Stimulated activated naive CD8-positive, alpha-beta T cell treated with anti-CD3 and anti-CD28 coated beads, Interleukin-15, amount 100 ng/mL, for 72 hours (primary cell): ENCODE measurements at places on chromosomes 7 and 10.

- DNase-seq = no peak
Measured at GRCh38 chr10:101285519-101286070, 56.3 kb upstream of the LBX1 start.

DNA sequence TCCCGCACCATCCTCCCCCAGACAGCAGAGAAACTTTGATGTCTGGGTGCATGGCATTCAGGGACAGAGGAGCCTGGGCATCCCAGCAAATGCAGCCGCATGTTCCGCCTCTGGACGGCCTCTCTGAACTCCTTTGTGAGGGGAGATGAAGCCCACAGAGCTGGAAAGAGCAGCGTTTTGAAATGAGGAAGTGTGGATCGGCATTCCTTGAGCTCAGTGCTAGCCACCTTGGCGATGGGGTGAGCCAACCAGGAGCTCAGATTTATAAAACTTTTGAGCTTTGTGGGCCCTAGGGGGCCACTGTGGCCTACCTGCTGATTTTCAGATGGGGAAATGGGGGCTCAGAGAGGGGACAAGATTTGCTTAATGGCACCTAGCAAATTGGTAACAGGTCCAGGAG is 126.4 kb upstream of the TCF7L2 start:
- DNase-seq = no peak

- DNase-seq = no peak
Measured at GRCh38 chr7:140292438-140292837, 105.9 kb downstream of the SLC37A3 start.

DNA sequence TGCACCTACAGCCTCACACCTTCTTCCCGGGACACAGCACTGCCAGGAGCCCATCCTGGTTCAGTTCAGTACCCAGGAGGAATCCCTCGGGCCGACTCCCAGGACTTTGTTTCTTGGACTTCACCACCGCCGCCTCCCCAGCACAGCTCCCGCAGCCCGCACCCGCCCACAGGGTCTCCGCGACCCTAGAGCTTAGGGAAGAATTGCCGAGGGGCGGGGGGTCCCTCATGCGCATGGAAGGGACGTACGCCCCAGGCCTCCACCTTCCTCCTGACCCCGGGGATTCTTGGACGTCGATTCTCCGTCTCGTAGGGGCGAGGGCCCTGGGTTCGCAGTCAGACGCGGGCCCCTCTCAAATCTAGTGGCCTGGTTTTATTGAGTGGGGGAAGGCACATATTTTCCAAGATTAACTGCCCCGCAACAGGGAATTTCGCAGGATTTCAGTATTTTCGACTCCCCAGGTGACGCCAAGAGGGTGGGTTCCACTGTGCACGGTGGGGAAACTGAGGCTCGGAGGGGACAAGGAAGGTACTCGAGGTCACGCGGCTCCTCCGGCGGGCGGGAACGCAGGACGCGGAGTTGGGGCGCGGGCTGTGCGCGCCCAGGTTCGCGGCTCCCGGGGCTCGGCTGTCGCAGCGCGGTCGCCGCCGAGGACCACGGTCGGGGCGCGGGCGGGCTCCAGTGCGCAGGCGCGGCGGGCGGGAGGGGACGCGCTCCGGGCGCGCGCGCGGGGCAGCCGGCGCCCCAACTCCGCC is at the start of gene ADCY1:
Gene ADCY1, plus strand, starts transcription at position 708 of the 755 bp plus-strand sequence. CDS start 176 bp downstream, outside the sequence.
- no peak for DNase-seq

- no peak for DNase-seq
Measured at GRCh38 chr10:11080564-11080984, 62.9 kb downstream of the CELF2 start.

DNA sequence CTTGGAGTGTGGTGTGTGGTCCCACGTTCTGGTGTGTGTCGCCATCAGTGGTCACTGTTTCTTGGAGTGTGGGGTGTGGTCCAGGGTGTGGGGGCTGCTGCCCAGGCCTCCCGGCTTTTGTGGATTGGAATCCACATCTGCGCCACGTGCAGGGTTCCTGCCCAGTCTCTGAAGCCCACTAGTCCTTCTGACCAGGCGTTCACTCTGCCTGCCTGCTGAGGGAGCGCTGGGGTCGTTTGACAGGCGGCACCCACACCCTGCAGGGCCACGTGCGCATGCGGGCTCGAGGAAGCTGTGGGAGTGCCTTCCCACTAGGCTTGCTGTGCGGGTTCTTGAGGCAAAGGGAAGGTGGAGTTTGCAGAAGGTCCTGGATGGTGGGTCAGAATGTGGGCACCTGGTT is 51.4 kb downstream of the INPP5A start:
- DNase-seq = no peak

- no peak for DNase-seq
Measured at GRCh38 chr10:118101501-118101900, 54.8 kb upstream of the RAB11FIP2 start.

GRCh38 chr7:16581286-16581685 is 54.7 kb downstream of the LRRC72 start:
- DNase-seq = no peak

- DNase-seq = no peak
Measured at GRCh38 chr10:49381111-49381900, 14.6 kb downstream of the DRGX start.

GRCh38 chr7:7109934-7110333 is 72.4 kb upstream of the C1GALT1 start:
- no peak for DNase-seq

DNA sequence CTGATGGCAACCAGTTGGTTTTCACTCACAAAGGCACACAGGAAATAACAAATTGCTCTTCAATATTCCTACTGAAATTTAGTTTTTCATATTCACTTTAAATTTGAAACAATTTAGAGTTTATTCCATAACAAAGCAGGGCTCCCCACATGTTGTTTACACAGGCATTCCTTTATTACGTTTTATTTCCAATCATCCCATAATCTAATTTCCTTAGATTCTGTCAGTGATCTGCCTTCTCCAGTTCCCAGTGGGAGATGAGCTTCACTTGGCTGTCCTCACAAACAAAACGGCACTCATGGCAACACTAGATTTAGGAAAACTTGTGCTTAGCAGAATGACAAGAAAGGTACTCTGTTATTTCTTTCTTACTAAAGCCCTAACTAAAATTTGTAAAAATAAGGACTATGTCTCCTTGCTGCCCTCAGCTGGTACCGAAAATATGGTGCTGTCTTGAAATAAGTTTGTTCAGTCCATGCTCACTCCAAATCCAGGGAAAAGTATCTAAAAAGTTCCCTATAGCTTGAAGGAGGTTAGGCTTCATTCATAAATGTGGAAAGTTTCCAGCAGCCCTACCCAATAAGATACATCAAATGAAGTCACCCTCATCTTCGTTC is 23.0 kb downstream of the PHYH start:
- no peak for DNase-seq

DNA sequence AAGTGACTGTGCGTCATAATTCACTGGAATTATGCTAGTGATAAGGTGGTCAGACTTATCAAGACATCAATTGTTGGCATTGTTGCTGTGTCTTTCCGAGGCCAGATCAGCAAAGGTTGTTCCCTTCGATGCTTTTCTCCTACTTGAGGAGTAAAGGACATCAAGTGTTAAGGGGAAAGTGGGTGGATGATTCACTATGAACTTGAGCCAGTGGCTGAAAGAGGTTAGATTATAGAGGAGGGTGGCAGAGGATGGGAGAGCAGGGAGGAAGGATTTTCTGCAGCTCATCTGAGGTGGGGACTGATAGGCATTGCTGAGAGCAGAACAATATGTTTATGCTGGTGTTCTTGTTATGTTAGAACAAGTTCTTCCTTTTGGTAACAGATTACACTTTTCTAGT is 131.4 kb upstream of the AGR3 start:
- no peak for DNase-seq
